ENCODE measurements at places on chromosomes 16 and 17.

GRCh38 chr17:7029659-7030058 is 6.2 kb upstream of the SLC16A13 start:
- DNase-seq: no peak

DNA sequence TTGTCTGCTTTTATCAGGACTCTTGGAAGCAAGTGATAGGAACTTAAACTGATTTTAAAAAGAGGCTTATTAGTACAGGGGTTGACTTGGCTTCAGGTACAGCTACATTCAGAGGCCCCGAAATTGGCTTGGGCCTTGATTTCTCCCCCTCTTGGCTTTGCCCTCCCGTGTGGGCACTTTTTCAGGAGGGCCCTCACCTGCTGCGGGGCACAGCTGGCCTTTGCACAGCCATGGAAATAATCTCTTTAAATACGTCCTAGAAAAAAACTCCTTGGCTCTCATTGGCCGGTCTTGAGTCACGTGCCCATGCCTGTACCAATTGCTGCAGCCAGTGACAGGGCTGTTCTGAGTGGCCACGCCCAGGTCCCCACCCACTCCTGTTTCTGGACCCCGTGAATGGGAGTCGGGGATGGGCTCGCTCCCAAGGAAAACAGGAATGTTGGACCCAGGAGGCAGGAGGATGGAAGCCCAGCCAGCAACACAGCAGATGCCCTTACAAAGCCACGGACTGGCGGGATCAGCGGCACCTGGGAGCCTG is 15.0 kb downstream of the CA5A start:
- no peak for DNase-seq

- DNase-seq: no peak
Measured at GRCh38 chr17:27780092-27780827, 20.1 kb downstream of the NOS2 start.

- DNase-seq: peak; percentile 94
Measured at GRCh38 chr17:43338886-43339516, 59.8 kb upstream of the ARL4D start.

GRCh38 chr16:57867000-57867561 is 64.8 kb upstream of the KIFC3 start:
- DNase-seq: no peak

- no peak for DNase-seq
Measured at GRCh38 chr16:64265756-64266155, 856.1 kb downstream of the CDH11 start.

GRCh38 chr17:73533781-73534180 is 110.5 kb downstream of the SDK2 start:
- no peak for DNase-seq

- no peak for DNase-seq
Measured at GRCh38 chr16:85882181-85882810, 16.7 kb upstream of the IRF8 start.

GRCh38 chr17:8155996-8156245 is 3.7 kb upstream of the PER1 start:
- no peak for DNase-seq

DNA sequence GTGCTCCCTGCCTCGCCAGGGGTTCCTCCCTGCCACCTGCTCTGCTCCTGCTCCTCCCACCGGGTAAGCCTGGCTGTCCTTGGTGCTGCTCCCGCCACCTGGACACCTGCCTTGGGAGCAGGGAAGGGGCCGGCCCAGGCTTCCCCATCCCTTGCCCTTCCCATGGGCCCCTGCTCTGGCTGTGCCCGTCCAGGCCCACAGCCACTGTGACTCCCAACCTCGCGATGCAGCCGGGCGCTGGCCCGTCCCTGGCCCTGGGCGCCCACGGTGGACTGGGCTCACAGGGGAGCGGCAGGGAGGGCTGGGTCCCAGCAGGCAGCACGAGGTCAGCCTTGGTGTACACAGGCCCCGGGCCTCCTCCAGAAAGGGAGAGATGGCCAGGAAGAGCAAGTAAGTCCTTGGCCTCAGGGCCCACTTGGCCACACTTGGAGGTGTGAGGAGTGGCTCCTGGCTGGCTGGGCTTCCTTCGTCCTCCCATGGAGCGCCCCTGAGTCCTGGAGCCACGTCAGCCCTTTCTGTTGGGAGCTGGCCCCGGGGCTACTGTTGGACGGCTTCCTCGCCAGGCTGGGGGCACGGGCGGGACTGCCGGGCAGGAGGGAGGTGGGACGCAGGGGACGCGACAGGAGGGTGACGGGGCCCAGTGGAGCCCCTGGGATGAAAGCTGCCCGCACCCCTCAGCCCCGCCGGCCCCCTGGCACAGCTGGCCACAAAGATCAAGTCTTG is 15.3 kb downstream of the ENGASE start:
- no peak for DNase-seq

- no peak for DNase-seq
Measured at GRCh38 chr16:68724797-68725196, 12.3 kb upstream of the CDH1 start.

DNA sequence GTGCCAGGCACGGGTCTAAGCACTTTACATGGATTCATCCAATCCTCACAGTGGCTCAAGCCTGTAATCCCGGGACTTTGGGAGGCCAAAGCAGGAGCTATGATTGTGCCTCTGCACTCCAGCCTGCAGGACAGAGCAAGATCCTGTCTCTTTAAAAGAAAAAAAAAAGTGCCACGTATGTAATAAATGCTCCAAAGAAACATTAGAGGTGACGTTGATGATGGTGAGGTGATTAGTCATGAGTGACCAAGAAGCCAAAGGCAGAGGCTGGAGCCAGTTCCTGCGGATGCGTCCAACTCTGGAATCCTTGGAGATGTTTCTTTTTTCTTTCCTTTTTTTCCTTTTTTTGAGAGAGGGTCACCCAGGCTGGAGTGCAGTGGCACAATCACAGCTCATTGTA is 59.4 kb upstream of the SIAH1 start:
- no peak for DNase-seq

- DNase-seq: no peak
Measured at GRCh38 chr17:70217571-70217970, 48.2 kb downstream of the KCNJ2 start.

DNA sequence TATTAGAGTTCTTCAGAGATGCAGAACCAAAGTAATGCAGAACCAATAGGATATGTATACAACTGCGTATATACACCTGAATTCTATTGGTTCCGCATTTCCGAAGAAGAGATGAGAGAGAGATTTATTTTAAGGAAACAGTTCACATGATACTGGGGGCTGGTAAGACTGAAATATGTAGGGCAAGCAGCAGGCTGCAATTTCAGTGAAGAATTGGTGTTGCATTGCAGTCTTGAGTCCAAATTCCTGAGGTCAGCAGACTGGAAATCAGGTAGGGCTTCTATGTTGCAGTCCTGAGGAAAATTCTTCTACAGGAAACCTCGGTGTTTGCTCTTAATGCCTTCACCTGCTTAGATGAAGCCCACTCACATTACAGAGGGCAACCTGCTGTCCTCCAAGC is 128.2 kb upstream of the MED13 start:
- no peak for DNase-seq

DNA sequence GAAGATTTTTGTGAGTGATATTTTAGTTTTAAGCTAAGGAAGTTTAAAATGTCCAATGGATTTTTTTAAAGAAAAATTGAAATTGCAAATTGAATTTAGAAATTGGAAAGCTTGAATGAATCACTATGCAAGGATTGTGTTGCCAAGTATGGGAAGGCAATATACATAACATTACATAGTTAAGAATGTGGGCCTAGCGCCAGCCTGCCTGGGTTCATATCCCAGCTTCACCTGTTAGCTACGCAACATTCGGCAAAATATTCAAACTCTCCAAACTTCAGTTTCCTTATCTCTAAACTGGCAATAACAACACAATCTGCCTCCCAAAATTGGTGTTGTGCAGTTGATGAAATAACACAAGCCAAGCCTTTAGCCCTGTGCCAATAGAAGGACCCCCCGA is 50.4 kb upstream of the DNAH9 start:
- no peak for DNase-seq

GRCh38 chr16:27628241-27628942 is 78.4 kb downstream of the KATNIP start:
- no peak for DNase-seq

- no peak for DNase-seq
Measured at GRCh38 chr17:28467456-28468025, 5.9 kb upstream of the SLC13A2 start.

DNA sequence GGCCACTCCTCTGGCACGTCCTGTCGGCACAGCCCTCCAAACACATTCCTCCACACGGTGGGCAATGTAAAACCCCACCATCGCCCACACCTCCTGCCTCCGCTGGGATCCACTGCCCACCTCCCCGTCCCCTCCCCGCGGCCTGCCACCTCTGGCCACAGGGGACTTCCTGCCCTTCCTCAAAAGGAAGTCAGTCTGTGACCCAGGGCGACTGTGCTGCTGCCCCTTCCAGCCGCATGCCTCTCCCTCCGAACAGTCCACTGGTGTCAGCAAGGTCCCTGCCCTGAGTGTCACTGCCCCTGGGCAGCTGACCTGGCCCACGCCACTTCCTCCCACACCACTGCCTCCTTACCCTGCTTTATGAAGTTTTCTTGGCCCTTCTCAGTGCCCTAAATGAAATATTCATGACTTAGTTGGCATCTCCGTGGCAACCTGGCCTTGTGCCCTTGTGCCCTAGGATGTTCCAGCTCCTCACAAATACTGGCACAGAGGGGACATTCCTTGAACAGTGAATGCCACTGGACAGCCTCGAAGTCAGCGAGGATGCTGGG is 2.0 kb downstream of the PLD6 start:
- peak; percentile 66 for DNase-seq

DNA sequence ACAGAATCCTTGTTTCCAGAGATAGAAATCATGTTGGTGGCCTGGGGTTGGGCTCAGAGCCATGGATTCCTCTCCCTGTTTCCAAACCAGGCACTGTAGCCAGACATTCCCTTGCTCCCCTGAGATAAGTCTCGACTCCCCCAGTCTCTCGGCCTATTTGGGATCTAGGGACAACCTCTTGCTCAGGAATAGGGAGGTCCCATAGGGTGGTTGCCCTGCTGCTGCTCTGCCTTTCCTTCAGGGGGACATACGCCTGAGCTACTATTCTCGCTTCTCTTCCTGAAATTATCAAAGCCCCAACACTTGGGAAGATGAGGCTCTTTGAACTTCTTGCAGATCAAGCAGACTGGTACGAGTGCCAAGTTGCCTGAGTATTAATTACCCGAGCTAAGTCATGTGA is 58.0 kb downstream of the TBX4 start:
- no peak for DNase-seq

DNA sequence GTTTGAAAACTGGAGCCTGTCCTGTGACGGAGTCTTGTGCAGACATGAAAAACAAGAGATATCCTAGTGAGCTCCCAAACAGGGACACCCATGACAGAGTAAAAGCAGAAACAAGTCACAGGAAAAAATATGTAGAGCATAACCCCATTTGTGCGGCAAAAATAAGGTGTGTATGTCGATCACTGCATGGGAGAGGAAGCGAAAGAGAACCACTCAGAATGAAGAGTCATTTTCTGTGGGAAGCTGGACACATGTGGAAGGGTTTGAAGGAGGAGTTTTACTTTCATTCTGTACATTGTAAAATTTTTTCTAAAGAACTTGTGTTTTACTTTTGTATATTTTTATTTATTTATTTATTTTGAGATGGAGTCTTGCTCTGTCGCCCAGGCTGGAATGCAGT is 72.1 kb downstream of the JPH3 start:
- no peak for DNase-seq

DNA sequence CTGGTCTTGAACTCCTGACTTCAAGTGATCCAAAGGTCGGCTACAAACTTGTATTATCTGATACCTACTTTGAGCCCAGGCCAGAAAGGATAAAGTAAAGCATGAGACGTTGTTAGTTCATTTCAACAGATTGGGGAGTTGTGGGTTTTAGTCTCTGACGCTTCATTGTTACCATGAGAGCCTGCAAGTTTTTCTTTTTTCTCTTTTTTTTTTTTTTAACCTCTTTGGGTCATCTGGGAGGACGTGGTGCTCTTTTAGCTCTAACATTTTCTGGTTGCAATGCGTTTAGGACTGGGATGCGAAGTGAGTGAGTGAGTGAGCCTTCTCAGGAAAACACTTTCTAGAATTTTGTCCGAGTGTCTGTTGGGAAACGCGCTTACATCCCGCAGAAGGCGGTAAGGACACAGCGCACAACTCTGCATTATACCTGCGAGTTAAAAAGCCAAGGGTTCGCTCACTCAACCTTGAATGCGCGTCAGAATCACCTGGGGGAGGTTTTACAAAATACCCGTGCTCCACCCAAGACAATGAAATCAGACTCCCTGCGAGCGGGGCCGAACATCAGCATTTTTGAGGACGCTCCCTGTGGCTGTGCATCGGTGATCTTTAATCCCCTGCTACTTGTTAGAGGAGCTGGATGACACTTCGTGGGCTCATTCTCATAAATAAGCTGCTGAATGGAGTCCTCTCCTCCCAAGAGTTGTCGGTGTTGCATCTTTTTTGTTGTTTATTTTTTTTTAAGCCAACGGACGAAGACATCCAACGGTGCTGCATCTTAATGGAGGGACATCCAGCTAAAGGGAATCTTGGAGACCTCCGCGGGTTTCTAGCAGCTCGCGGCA is 629 bp upstream of the RNF135 start:
- DNase-seq: no peak

- DNase-seq: no peak
Measured at GRCh38 chr16:17334096-17334495, 136.7 kb downstream of the XYLT1 start.

DNA sequence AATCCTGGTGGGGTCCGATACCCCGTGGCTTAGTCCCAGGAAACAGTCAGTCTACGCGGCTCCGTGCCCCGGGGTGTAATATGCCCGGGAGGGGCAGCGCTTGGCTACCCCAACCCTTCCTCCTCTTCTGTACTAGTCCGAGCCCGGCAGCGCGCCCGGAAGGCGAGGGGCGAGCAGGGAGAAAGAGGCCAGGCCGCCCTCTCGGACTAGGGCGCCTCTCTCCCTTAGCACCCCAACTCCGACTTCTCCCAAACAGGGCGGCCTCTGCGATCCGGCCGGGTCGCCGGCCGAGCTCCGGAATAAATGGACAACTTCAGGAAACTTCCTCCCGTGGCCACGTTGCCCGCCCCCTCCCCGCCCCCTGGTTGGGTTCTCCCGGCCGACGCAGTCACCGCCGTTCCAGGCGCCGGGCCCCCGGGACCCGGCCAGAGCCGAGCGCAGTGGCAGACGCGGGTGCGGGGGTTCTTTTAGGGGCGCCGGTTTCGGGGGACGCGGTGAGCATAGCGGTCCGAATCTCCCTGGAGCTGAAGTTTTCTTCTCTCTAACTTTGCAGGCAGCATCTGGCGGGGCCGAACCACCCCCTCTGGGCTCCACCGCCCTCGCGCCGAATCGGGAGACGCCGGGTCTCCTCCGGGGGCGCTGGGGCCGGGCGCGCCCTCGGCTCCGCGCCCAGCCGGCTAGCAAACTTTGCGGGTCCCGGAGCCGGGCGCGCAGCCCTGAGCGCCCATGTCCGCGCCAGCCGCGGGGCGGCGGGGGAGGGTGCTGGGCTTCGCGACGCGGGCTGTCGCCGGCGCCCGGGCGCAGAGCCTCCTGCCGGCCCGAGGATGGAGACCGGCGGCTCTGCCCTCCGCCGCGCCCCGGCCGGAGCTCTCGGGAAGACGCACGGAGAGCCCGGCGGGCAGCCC is at the start of gene SDK2:
TSS of gene SDK2 (minus strand) at position 301 of the 905 bp plus-strand sequence. CDS start 357 bp downstream, outside the sequence.
- no peak for DNase-seq

- DNase-seq: no peak
Measured at GRCh38 chr17:27425991-27426390, 30.3 kb upstream of the KSR1 start.

- DNase-seq: no peak
Measured at GRCh38 chr16:54165174-54165911, 121.2 kb downstream of the IRX3 start.

All from head of caudate nucleus (tissue), 42 donors.